Glomerular endothelial cell (primary cell): ENCODE measurements at places on chromosomes 6 and 20.

DNA sequence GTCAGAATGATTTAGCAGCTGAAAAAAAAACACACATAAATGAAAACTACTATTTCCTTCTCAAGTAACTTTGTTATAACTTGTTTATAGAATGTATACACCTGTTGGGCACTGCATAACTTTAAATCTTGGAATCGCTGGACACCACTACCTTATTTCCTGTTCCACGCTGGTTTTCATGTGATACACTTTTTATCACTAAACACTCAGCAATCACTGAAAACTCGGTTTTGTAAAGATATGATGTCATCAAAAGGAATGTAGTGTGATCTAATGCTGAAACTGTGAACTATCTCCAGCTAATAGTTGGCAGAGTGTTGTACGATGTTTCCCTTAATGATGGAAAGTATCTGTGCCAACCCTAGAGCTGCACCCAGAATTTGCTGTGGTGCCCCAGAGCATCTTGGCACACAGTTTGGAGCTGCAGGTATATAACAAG is 127.9 kb downstream of the BACH2 start:
- no peak for DNase-seq

- no peak for DNase-seq
Observed at GRCh38 chr20:57999465-58000111, 228.9 kb downstream of the ANKRD60 start.

- no peak for DNase-seq
Observed at GRCh38 chr6:25279748-25280343, 672 bp downstream of the CARMIL1 start.

DNA sequence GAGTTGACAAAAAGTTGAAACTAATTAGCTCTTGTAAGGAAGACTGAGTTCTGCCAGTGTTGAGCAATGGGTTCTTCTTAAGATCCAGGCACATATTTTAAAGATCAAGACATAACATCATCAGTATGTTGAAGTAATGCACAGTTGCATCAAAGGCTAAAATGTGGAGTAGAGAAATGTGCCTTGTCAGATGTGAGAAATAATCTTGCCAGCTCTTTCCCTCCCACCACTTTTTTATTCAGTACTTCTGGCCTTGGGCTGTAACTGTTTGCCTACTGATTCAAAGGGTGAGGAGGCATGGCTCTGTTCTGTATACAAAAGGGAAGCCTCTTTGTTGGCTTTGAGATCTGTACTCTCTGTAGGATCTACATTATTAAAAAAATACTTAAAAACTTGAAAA is 13.1 kb downstream of the PKIB start:
- no peak for DNase-seq

DNA sequence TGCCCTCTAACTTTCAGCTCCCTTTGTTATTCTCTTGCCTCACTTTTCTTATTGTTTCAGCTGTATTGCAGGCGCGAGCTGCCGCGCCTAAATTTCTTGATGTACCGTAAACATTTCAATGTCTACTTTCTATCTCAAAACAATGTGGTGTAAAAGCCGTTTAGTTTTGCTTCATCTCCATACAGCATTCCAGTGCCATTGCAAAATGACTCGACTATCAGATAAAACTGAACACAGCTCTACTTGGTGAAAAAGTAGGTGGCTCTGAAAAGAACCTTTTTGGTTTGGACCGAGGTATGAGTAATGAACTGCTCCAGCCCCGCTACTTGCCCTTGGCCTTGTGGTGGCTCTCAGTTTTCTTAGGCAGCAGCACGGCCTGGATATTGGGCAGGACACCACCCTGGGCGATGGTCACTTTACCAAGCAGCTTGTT is 74.6 kb downstream of the OR2B2 start:
- no peak for DNase-seq
